ENCODE measurements at places on chromosomes 13 and 19.

DNA sequence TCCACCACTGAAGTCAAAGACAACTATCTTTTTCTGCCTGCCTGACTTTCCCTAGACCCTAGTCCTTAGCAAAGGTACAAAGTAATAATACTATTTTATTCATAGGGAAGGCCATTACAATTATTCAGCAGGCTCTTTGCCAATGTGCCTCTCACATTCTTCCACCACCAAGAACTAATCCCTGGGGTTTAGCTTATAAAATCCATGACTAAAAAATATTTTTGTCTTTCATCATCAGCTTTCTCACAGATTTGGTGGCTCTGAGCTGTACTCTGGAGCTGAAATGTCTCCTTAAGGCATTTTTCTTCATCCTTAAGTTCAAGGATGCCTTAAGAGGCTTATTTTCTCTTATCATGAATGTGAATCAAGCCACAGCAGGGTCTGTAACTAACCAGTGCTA, 96.1 kb downstream of the OXGR1 start:
- DNase-seq, result no peak

GRCh38 chr19:5238700-5239099, 101.9 kb downstream of the PTPRS start:
- DNase-seq, result no peak

- no peak for DNase-seq
Measured at GRCh38 chr19:43812688-43813087, 10.4 kb upstream of the LYPD5 start.

DNA sequence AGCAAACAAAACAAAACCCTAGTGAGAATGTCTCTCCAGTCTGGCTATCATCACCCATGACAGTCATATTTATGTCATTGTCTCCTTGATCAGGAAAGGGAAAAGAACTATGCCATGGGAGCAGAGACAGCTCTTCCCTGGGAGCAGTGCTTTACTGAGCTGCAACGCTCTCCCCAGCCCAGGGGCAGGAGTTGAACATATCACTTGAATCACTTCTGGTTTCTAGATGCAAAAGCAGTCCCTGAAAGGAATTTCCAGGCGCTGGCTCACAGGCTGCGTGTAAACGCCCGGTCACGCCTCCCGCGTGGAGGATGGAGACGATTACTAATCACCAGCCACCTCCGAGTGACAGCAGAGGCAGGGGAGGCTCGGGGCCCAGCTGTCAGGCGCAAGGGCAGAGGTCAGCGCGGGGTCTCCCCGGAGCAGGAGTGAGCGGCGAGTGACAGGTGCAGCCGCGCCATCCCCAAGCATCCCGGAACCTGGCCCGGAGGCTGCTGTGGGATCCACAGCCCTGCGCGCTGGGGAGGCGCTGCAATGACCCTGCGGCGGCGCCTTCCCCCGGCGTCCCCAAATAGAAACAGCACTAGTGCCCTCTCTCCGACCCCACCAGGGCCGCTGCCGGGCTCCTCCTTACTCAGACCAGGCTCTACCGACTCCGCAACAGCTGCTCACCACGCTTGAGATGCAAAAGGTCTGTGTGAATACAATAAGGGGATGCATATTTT, 23.5 kb upstream of the DCLK1 start:
- DNase-seq, result no peak

GRCh38 chr19:38869836-38870607, 8.1 kb downstream of the RINL start:
- peak; percentile 89 for DNase-seq

GRCh38 chr19:41821003-41821735, 23.3 kb downstream of the LYPD4 start:
- DNase-seq, result no peak

- DNase-seq, result no peak
Measured at GRCh38 chr19:49231389-49231788, 73.8 kb downstream of the TRPM4 start.

DNA sequence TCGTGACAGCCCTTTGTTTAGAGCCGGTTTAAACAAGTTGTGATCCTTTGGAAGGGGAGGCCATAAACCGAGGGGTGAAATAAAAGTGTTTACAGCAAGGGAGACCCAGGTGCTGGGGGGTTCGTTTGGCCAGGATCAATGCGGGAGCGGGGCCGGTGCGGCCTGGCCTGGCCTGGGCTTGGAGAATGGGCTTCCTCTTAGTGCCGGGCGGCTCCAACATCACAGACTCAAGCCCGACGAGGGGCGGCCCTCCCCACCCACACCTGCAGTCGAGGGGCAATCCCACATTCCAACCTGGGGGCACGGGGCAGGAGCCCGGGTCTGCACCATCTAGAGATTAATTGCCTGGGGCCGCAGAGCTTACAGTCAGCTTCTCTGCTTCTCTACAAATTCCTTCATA, 42.8 kb upstream of the GTF3A start:
- no peak for DNase-seq

GRCh38 chr13:69904784-69905183, 202.8 kb upstream of the ATXN8OS start:
- DNase-seq, result no peak

DNA sequence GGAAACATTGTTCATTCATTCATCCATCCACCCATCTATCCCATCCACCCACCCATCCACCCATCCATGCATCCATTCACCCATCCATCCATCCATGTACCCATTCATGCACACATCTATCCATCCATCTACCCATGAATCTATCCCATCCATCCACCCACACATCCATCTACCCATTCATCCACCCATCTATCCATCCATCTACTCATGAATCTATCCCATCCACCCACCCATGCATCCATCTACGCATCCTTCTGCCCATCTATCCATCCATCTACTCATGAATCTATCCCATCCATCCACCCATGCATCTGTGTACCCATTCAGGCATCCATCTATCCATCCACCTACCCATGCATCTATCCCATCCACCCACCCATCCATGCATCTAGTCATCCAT, 51.6 kb upstream of the URI1 start:
- DNase-seq, result no peak

DNA sequence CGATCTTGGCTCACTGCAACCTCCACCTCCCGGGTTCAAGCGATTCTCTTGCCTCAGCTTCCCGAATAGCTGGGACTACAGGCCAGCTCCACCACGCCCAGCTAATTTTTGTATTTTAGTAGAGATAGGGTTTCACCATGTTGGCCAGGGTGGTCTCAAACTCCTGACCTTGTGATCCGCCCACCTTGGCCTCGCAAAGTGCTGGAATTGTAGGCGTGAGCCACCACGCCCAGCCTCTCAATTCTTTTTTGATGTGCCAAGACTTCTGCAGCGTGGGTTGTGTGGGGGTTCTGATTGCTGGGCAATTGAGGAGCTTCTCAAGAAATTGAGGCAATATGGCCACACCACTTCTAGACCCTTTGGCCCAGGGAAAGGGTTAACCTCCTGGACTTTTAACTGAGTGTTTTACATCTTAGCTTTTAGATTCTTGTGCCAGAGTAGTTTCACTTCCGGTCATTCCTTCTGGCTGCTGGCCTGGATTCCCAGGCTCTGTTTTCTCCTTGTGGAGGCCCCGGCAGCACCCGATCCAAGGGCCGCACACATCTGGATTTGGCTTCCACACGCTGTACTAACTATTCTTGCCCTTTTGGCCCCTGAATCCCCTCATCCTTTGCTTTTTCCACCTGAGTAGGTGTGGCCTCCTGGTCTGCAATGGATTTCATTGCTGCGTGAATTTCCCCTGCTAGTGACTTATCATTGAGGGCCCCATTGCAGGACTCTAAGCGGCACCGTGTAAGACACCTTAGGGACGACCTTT, 14.7 kb downstream of the SMARCA4 start:
- no peak for DNase-seq

- no peak for DNase-seq
Measured at GRCh38 chr13:51437550-51438127, 15.2 kb downstream of the INTS6 start.

DNA sequence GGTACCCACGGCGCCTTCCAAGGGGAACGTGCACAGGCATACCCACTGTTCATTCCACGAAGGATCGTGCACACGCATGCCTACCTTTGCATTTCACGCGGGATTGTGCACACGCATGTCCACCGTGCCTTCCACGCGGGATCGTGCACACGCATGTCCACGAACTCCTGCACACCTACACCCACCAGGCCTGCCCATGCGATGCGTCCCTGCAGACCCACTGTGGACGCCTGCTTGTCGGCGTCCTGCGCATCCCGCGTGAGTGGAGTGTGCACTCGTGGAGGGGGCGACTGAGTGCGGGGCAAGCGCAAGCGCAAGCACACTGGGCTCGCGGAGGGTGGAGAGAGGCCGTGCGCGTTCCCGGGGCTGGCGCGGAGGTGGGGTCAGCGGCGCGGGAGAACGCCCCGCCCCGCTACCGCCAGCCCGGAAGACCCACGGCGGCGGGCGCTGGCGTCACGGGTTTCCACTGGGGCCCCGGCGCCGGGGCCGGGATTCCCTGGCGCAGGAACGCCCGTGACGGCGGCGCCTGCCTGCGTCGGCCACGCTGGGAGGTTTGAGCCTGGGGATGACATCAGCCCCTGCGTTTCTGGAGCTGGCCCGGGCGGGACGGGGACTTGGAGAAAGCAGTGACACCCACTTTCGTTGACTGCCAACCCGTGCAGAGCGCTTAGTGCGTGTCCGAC, 18.7 kb downstream of the GADD45B start:
- DNase-seq, result no peak

- DNase-seq, result no peak
Measured at GRCh38 chr19:52735734-52736133, 890 bp upstream of the ZNF611 start.

DNA sequence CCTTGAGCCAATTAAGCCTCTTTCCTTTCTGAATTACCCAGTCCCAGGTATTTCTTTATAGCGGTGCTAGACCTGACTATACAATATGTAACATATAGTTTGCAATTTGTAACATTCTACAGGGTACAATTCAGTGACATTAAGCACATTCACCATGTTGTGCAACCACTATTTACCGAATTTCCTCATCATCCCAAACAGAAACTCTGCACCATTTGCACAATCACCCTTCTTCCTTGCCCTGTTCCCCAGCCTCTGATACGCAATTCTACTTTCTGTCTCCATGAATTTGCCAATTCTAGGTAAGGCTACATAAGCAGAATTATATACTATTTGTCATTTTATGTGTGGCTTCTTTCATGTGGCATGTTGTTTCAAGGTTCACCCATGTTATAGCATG, 13.7 kb upstream of the SIGLEC10 start:
- no peak for DNase-seq

- DNase-seq, result no peak
Measured at GRCh38 chr13:81388400-81388799, 1047.5 kb upstream of the SPRY2 start.

DNA sequence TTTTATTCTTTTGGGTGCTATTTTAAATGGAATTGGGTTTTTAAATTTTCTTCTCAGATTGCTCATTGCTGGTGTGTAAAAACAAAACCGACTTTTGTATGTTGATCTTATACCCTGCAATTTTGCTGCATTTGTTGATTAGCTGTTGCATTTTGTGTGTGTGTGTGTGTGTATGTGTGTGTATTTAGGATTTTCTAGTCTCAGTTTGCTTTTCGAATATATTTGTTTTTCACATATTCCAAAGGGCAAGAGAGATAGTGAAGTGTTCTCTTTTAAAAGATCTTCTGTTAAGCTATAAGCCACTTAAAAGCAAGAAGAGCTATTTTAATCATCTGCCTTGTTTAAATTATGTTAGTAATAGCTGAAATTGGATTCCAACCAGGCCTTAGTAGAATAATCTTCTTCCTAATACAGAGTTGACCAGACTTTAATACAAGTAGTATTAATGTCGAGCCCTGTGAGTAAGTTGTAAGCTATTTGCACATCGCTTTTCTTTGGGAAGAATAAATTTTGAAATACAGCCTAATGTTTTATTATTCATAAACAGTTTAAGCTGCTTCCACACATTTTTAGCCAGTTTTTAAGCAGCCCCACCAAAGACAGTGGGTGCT, 57.4 kb downstream of the TM9SF2 start:
- no peak for DNase-seq

GRCh38 chr13:30017880-30018279, 167.5 kb upstream of the UBL3 start:
- DNase-seq, result no peak

DNA sequence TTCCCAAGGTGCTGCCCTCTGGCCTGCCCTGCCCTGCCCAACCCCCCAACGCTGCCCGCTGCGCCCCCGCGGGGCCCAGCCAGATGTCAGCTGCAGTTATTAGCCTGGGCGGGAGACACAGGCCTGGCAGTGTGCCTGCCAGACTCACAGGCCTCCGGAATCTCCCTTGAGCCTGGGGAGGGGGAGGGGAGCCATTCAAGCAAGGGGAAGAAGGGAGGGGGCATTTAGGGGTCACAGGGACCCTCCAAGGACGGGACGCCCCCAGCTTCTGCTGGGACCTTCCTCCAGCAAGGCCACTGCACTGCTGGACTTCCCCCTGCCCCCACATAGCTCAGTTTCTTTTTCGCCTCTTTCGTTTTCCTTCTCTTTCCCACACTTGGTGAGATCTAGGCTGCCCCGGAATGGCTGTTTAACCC, 2.6 kb upstream of the JUNB start:
- DNase-seq, result no peak

- DNase-seq, result no peak
Measured at GRCh38 chr19:11373166-11373884, 1.1 kb upstream of the SWSAP1 start.

- DNase-seq, result no peak
Measured at GRCh38 chr19:54160854-54161253, 1.3 kb upstream of the LENG1 start.

DNA sequence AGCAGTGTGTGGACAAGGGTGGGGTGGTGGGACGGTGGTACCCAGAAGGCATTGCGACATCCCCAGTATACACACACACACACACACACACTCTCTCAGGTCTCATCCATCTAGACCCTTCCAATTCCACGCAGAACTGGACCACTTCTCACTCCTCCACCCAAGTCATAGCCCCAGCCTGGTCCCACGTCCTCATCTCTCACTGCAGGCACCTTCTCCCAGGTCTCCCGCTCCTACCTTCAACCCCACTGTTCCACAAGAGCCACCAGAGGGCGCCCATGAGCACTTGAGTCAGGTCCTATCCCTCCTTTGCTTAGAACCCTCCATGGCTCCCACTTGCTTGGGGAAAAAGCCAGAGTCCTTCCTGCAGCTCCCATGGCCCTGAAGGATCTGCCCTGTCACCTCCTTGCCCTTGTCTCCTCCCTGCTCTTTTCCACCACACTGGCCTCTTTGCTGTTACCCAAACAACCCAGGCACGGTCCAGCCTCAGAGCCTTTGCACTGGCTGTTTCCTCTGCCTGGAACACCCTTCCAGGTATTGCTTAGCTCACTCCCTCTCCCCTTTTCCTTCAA, 62.6 kb downstream of the IER2 start:
- peak; percentile 60 for DNase-seq

- DNase-seq, result no peak
Measured at GRCh38 chr13:96904232-96904631, 90.0 kb downstream of the OXGR1 start.

GRCh38 chr13:70905035-70905434, 796.8 kb upstream of the KLHL1 start:
- no peak for DNase-seq

Data from stimulated activated CD8-positive, alpha-beta memory T cell treated with anti-CD3 and anti-CD28 coated beads, Interleukin-15, amount 100 ng/mL, for 48 hours (primary cell).